ENCODE measurements at places on chromosomes 7 and 10.

DNA sequence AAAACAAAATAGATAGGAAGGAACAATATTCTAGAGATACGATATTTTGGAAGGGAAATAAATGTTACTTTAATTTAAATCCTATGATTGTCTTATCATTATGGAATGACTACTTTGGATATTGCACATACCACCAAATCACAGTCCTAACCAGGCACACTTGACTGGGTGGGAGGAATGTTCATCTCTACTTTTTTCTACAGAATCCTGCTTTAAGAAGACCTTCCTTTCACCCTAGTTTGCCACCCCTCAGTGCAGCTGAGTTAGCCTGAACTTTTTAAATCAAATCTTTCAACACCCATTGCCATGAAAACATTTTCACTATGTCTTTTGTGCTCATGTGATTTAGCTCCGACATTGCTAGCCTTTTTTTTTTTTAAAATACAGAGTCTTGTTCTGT, 38.1 kb downstream of the RELN start:
- no peak for DNase-seq

- no peak for DNase-seq
Measured at GRCh38 chr7:88150033-88150432, 69.8 kb downstream of the SRI start.

- DNase-seq = no peak
Measured at GRCh38 chr10:100356067-100357017, 9.3 kb downstream of the SCD start.

- no peak for DNase-seq
Measured at GRCh38 chr7:108094933-108095710, 35.0 kb downstream of the LAMB4 start.

DNA sequence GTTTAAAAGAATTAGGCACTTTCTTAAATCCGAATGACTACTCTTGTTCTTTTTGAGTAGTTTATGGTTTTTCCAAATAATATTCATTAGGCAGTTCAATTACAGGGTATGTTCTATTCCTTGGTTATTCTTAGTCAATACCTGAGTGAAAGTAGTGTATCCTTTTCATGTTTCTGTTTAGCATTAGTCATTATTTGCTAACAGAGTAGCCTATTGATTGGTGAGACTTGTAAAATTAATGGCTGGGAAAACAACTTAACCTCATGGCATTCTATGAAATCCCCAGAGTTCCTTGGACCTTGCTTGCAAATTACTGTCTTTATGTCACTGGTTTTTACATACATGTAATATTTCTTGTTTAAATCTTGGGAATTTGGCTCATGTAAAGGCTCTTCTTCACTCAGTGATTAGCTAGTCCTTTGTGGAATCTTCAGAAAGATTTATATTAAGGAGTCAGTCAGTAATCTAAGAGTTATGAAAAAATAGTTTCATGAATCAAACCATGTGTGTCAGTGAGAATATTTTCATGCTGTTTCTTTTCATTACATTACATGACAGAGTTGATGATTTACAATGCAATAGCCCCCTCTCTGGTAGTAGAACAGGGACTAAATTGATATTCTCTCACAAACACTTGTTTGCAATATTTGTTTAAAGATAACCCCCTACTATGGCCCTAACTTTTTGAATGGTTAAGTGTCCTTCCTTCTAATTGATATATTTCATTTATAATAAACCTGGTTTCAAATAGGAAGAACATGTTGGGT, 81.5 kb upstream of the LRRTM3 start:
- no peak for DNase-seq

DNA sequence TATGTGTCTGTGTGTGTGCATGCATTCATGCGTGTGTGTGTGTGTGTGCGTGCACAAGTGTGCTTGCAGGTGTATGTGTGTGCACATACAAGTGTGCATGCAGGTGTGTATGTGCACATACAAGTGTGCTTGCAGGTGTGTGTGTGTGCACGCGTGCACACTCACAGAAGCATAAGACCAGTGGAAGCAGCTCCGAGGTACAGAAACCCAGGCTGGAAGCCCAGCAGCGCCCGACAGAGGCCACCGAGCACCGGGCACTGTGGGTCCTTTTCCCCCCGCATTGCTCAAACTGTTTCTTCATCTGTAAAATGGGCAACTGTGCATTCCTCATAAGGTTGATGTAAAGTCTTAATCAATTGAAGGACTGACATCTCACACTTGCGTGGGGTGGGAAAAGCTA, 243.3 kb upstream of the TCERG1L start:
- no peak for DNase-seq
